ENCODE measurements at places on chromosomes 12 and 14.

GRCh38 chr12:132986885-132987225 lies 688 bp downstream of the ZNF26 start:
- DNase-seq = no peak

GRCh38 chr12:953776-954175 lies 4.3 kb upstream of the RAD52 start:
- DNase-seq = no peak

GRCh38 chr12:105359856-105360255 lies 29.4 kb downstream of the C12orf75 start:
- no peak for DNase-seq

DNA sequence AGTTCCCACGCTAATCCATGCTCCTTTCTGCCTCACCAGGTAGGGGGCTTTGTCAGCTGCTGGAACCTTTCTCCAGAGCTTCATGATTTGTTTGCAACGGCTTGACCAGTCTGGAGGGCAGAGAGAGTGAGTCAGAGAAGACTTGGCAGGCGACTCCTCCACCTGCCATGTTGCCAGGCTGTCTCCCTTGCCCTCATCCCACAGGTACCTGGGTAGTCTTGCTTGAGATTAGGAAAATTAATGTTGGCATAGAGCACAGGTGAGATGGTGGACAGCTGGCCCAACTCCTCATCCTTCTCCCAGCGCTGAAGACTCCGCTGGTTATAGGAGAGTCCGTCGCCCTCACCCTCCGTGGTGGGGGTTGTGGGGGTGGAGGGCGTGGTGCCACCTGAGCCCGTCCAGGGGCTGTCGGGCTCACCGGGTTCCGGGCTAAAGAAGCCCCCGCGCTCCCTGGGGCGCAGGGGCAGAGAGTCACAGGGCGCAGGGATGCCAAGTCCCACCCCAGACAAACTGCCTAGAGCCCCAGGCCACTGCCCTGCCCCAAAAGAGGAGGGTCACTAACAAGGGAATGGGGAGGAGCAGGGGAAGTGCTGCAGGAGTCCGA lies 18.6 kb downstream of the KMT2D start:
- no peak for DNase-seq

- DNase-seq = no peak
Observed at GRCh38 chr12:116975779-116976393, 65.1 kb downstream of the FBXW8 start.

- DNase-seq = no peak
Observed at GRCh38 chr14:62453226-62453625, 592.0 kb downstream of the KCNH5 start.

GRCh38 chr12:288687-289086 lies 26.1 kb upstream of the SLC6A13 start:
- no peak for DNase-seq

DNA sequence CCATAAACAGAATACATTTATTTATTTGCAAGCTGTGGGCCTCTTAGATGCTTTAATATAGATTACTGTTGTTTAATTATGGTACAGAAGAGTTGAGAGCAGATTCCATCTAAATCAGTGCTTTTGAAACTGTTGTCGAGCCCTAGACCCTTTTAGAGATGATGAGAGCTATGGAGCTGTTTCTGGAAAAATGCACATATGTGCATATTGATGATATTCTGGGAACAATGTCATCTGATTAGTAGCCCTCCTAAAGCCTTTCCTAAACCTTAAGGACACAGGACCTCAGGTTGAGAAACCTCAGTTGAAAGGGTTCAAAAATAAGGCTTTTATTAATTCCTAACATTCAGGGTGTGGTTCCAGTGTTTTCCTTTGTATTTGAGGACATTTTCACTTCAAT lies 11.7 kb downstream of the PRKCH start:
- DNase-seq = no peak
